ENCODE measurements at places on chromosomes 12 and 14.

DNA sequence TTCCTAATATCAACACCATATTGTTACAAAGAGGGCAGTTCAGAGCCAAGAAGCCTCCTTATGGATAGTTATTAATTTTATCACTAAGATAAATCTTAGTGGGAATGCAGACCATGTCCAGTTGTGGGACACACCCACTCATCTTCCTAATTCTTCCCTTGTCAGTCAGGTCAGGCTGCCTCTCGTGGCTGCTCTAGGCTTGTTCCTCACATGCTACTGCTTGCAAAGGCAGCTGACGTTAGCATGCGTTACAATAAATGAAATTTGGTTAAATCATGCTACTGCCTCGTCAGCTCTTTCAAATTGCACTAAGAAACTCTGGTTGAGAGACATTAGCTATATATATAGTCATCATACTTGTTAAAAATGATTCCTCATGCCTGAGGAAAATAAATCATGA, 108.4 kb downstream of the CAND1 start:
- H3K4me3 ChIP-seq = no peak overlapping the region
- H3K27ac ChIP-seq = no peak overlapping the region
- no peaks in the 10 kb centered on the region for H3K4me1 ChIP-seq

DNA sequence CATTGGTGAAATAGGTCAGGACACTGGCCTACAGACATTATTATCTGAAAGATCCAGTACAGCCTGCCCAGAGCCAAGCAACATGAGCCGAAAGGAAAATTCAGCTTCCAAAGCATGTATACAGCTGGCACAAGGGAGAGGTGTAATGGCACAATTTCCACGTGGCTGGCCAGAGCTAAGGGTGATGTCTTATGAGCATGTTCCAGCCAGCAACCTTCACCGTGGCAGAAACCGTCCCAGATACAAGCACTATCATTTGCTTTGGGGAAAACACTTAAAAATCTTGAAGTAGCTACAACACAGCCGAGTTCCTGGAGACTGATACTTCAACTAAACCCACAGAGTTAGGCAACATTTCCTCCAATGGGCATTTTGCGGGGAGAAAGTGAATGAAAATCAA, 44.5 kb downstream of the CORO1C start:
- H3K4me1 ChIP-seq = peaks cover 42% of the 10 kb centered on the region
- no peaks in the 10 kb centered on the region for H3K27me3 ChIP-seq
- no peak overlapping the region for H3K27ac ChIP-seq
- no peaks in the 10 kb centered on the region for H3K36me3 ChIP-seq
- no peak overlapping the region for H3K4me3 ChIP-seq
- DNase-seq = no peak

- H3K4me3 ChIP-seq = no peak overlapping the region
- peaks cover 32% of the 10 kb centered on the region for H3K36me3 ChIP-seq
- no peaks in the 10 kb centered on the region for H3K27me3 ChIP-seq
- H3K4me1 ChIP-seq = peaks cover 8% of the 10 kb centered on the region
- H3K27ac ChIP-seq = no peak overlapping the region
- DNase-seq = no peak
Measured at GRCh38 chr12:110528277-110528839, 26.2 kb downstream of the RAD9B start.

- no peak for DNase-seq
- H3K27ac ChIP-seq = peak overlapping the region; percentile 77
- peaks cover 49% of the 10 kb centered on the region for H3K4me1 ChIP-seq
- no peaks in the 10 kb centered on the region for H3K36me3 ChIP-seq
- H3K4me3 ChIP-seq = peak overlapping the region; percentile 44
Measured at GRCh38 chr14:22065347-22065746, 391.7 kb upstream of the OR4E1 start.

DNA sequence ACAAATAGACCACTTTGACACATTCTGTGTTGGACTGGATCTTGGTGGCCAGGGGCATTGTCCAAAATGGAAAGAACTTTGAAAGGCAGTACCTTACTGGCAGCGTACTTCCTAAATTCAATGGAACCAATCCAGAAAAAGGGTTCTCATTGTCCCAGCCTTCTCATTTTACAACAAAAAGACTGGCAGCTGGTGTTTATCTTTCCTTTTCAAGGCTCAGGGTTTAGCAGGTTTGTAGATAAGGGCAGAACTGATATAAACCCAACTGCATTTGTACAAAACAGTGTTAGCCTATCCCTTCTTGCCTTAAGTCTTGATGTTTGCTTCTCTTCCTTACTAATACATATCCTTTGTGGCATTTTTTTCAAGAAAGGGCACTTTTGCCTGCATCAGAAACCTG, 7.7 kb downstream of the THAP2 start:
- H3K27me3 ChIP-seq = no peaks in the 10 kb centered on the region
- peaks cover 7% of the 10 kb centered on the region for H3K4me1 ChIP-seq
- DNase-seq = no peak
- no peak overlapping the region for H3K27ac ChIP-seq
- H3K4me3 ChIP-seq = no peak overlapping the region

DNA sequence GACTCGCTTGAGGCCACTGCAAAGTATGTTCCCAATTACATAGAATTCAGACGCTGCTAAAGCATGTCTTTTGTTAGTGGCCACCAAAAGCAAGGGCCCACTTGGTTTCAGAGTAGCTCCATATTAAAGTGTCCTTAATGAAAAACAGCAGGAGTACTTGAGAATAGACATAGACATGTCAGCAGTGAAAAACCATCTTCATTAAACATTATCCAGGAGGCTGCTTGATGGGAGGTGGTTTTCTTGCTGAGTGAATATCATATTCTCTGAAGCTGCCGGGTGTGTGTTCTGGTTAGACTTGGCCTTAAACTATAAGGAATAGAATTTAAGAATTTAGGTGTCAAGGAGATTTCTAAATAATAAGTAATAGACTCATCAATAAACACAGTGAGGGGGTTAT, 79.5 kb upstream of the CCDC198 start:
- DNase-seq = no peak
- H3K4me3 ChIP-seq = no peak overlapping the region
- no peaks in the 10 kb centered on the region for H3K4me1 ChIP-seq
- H3K27me3 ChIP-seq = no peaks in the 10 kb centered on the region
